ENCODE measurements at places on chromosomes 6 and 20. TPM values are rescaled to one million over a fixed set of nuclear protein-coding genes. Genes with fewer than 3 reads are reported as not detected.

The TNNC2 gene
- total RNA-seq, result 1.0 TPM

The KHDC1 gene
- total RNA-seq, result 13.5 TPM

The CAGE1 gene
- total RNA-seq, result 0.24 TPM

The LY6G5C gene
- 10.6 TPM for total RNA-seq

The ZKSCAN3 gene
- total RNA-seq, result 6.4 TPM

The ZSCAN23 gene
- total RNA-seq, result 6.6 TPM

The NKX2-2 gene
- total RNA-seq, result 8.0 TPM

The TFAP2C gene
- 1.0 TPM for total RNA-seq

The PDYN gene
- total RNA-seq, result 6.9 TPM

The SLC26A8 gene
- total RNA-seq, result 7.1 TPM

The PM20D2 gene
- total RNA-seq, result 10.3 TPM

The CALHM4 gene
- 0.63 TPM for total RNA-seq

The CRISP3 gene
- not detected for total RNA-seq

The ARMC2 gene
- 39.7 TPM for total RNA-seq

The SLC22A16 gene
- total RNA-seq, result not detected
